ENCODE measurements at places on chromosomes 5 and 9.

DNA sequence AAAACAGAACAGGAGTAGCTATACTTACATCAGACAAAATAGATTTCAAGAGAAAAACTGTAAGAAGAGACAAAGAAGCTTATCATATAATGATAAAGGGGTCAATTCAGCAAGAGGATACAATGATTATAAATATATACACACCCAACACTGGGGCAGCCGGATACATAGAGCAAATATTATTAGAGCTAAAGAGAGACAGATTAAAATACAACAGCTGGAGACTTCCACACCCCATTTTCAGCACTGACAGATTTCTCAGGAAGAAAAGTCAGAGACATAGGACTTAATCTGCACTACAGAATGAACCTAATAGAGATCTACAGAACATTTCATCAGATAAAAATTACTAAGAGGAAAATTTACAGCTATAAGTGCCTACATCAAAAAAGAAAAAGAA is 35.7 kb downstream of the OXCT1 start:
- no peak for DNase-seq

DNA sequence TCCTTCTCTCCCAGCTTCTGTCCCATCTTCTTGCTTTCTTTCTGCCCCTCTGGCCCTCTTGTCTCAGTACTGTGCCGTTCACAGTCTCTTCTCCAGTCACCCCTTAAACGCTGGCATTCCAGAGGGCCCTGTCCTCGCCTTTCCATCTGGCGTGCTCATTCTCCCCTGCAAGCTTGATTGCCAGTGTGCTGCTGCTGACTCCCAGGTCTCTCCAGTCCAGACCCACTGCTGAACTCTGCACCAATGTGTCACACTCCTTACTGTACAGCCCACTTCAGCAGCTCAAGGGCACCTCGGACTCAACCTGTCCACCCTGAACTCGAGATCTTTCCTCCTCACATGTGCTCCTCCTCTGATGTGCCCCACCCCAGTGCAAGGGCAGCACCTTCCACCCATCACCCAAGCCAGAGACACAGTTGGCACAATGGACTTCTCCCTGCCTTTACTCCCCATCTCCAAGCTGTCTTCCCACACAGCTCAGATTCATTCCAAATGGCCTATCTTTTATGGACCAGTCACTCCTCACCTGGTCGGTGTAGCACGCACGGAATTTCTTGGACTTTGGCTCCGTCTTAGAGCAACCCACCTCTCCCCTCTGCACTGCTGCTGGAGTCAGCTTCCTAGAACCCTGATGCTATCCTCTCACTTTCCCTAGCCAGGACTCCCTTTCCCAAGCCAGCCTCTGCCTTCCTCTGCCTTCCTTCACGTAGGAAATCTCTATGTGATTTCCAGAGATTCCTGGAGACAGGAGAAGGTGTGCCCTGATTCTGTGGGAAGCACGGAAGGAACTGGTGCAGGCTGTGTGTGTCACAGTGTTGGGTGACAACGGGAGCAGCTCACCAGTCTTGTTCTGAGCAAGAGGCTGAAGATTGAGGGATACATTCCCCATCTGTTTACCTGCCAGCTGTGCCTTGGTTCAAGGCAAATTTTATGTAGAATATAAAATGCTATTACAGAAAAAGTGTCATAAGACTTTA is 26.0 kb upstream of the SLC2A8 start:
- no peak for DNase-seq

- DNase-seq: no peak
Measured at GRCh38 chr9:116417464-116417863, 263.9 kb downstream of the PAPPA start.

DNA sequence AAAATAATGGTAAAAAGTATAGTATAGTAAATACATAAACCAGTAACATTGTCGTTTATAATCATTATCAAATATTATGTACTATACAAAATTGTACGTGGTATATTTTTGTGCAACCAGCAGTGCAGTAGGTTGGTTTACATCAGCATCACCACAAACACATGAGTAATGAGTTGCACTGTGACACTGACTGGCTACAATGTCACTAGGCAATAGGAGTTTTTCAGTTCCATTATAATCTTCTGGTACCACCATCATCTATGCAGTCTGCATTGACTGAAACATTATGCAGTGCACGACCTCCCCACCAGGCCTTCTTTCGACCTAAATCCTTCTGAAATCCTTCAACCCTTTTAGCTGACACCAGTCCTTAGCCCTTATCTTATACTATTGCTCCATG is 105.8 kb downstream of the SREK1 start:
- no peak for DNase-seq

DNA sequence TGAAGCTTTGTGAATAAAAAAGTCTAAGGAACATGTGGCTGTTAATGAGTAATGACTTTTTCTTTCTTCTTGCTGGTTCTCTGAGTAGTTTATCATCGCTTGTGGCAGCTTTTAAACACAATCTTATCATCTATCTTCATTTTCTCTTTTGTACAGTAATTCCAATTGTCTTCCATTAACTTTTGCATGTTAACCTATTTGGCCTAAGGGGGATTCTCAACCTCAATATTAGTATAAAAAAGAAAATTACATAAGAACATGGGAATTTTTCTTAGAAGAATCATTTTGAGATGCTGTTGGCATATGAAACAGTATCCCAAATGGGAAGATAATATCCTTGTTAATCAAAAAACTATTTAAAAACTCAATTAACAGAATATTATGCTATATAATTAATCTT is 179.7 kb upstream of the GPR151 start:
- DNase-seq: no peak

GRCh38 chr9:79689576-79689975 is 117.8 kb downstream of the TLE4 start:
- DNase-seq: no peak

DNA sequence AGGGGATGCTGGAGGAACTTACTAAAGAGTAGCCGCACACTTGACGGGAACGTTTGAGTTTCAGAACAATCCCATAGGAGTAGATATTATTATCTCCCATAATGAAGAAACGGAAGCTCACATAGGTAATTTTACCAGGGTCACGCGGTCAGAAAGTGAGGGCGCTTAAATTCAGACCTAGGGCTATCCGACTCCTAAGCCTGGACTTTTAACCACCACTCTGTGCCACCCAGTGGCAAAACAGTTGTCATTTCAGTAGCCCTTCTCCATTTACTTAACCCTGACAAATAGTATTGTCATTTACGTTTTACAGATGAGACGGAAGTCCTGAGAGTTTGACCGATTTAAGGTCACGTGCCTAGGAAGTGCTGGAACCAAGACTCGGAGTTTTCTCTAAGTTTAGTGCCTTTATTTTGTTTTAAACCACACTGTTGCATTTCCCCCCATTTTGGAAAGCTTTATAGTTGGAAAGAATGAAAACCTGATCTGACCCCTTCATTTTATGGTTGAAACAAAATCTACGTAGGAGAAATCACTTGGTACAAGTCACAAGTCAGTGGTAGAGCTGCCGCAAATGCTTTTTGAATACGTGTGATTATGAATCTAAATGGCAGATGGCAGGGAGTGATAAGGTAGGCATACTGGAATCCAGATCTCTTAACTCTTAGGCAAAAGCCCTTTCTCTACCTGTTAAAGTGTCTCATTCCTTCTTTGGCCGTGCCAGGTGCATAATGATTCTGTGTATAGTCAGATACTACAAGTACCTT is 650 bp downstream of the MRRF start:
- peak; percentile 48 for DNase-seq

- DNase-seq: peak; percentile 54
Measured at GRCh38 chr9:135480071-135480939, 723 bp downstream of the PPP1R26 start.

GRCh38 chr5:1210832-1211251 is 9.4 kb downstream of the SLC6A19 start:
- DNase-seq: no peak

DNA sequence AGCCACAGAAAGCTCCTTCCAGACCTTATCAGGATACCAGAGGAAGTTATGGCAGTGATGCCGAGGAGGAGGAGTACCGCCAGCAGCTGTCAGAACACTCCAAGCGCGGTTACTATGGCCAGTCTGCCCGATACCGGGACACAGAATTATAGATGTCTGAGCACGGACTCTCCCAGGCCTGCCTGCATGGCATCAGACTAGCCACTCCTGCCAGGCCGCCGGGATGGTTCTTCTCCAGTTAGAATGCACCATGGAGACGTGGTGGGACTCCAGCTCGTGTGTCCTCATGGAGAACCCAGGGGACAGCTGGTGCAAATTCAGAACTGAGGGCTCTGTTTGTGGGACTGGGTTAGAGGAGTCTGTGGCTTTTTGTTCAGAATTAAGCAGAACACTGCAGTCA is 70.8 kb upstream of the ENTREP1 start:
- DNase-seq: no peak

DNA sequence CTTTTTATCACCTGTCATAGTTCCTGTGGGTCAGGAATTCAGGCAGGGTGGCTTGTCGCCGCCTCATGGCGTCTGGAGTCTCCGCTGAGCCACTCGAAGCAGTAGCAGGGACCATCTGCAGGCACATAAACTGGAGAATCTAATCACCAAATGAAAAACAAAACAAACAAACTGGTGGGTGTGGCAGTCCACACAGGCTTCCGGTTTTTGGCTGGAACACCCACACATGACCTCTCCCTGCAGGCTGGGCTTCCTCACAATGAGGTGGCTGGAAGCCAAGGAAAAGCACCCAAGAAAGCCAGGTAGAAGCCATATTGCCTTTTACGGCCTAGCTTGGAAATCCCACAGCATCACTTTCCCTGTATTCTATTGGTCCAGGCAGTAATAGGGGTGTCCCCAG is 197.0 kb downstream of the SYK start:
- no peak for DNase-seq

- DNase-seq: no peak
Measured at GRCh38 chr9:6673326-6674025, 27.9 kb upstream of the GLDC start.

DNA sequence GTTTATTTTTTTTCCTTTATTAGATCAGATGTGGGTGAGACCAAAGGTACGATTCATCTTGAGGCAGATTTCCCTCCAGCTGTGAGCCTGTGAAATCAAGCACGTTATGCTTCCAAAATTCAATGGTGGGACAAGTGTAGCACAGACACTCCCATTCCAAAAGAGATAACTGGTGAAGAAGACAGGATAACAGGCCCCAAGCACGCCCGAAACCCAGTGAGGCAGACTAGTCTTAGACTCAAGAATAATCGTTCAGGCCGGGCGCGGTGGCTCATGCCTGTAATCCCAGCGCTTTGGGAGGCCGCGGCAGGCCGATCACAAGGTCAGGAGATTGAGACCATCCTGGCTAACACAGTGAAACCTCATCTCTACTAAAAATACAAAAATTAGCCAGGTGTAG is 36.8 kb upstream of the COL5A1 start:
- no peak for DNase-seq

DNA sequence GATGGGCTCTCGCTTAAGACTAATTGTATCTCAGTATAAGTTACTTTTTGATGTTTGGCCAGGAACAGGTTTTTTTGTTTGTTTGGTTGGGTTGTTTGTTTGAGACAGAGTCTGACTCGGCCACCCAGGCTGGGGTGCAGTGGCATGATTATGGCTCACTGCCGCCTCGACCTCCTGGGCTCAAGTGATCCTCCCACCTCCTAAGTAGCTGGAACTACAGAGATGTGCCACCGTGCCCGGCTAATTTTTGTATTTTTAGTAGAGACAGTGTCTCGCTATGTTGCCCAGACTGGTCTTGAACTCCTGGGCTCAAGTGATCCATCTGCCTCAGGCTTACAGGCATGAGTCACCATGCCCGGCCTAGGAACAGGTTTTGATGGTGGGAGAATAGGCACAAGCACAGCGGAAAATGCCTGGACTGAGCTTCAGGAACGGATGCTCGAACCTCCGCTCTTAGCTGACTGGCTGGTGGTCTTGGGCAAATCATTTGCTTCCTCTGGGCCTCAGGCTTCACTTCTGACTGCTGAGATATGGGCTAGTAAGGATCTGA is 11.4 kb upstream of the SYNPO start:
- no peak for DNase-seq

DNA sequence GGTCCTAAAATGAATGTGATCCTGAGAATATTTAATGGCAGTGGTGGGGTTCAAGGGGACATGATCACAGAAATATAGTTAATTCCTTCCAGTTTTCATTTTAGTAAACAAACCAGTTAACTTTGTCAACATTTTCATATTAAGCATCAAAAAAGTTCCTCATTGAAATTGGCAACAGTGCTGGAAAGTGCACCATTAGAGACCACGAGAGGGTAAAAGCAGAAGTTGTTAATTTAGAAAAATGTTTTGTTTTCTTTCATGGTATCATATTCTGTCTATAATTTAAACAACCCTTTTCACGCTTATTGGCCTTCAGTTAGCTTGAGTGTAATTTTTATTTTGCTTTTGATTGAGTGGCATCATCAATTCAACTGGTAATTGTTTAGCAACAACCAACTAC is 11.9 kb downstream of the GIN1 start:
- no peak for DNase-seq

DNA sequence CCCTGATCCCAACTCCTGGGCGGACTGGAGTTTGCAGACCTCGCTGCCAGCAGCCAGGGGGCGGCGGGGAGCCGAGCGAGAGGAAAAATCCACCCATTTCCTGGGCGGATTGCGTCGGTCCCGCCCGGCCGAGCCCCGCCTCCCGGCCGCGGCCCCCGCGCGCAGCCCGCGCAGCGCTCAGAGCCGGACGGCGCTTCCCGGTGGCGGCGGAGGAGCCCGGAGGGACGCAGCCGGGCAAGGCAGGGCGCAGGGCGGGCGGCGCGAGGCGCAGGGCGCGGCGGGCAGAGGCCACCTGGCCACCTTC is at the start of gene OLFM1:
Gene OLFM1 (plus strand): TSS at position 180 of the 304 bp plus-strand sequence. CDS start 322 bp downstream, outside the sequence.
- peak; percentile 34 for DNase-seq
